ENCODE measurements at places on chromosomes 2 and 18.

- no peak for DNase-seq
These were observed 51.8 kb downstream of the PKDCC start for GRCh38 chr2:42099438-42100173.

DNA sequence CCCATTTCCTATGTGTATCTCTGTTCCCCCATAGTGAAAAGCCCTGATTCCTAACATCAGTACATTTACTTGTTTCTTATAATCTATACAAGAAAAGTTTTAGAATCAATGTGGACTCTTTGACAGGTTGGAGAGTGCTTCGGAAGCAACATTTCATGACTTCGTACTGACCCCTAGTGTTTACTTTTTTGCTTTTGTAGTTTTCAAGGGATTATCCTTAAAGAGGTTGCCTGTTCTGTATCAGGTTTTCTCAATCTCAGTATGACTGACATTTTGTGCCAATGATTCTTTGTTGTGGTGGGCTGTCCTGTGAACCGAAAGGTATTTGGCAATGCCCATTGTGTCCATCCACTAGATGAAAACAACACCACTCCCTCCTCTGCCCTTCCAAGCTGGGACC, 43.3 kb upstream of the SERPINB2 start:
- DNase-seq, result no peak

DNA sequence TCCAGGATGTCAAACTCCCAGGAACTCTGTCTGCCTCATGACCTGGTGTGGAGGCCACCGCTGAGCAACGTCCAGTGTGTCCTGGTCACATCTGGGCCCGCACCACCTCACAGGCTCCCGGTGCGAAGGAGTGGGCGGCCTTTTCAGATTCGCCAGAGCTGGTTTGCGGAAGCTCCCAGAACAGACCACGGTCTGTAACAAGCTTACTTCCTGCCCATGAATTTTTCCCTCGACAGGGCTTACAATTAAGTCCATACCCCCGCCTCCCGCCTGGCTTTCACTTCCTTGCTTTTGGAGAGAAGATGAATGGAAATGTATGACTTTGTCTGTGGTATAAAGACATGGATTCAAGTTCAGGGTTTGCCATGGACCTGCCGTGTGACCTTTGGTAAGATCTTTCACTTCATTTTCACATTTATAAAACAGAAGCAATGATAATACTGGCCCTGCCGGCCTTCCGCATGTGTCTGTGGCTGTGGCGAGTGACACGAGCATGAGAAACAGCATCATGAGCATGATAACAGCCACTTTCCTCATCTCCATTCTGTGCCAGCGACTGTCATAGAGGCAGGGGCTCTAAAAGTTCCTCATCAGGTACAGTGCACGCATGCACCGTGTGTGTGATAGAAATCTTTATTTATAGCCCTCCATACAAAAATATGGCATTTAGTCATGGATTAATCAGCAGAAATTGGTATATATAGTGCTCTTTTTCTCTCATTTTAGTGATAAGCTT, 31.0 kb upstream of the KCNF1 start:
- DNase-seq, result no peak

GRCh38 chr2:221202431-221202830, 369.7 kb downstream of the EPHA4 start:
- no peak for DNase-seq

GRCh38 chr2:235102896-235103295, 151.1 kb downstream of the SH3BP4 start:
- no peak for DNase-seq

- DNase-seq, result no peak
These were observed 286.8 kb upstream of the TRIB2 start for GRCh38 chr2:12429779-12430406.

GRCh38 chr2:136765256-136766072, at the start of gene THSD7B:
TSS of gene THSD7B (plus strand) at chr2:136765545. CDS start at chr2:136882179, 116,634 bp downstream.
- no peak for DNase-seq

DNA sequence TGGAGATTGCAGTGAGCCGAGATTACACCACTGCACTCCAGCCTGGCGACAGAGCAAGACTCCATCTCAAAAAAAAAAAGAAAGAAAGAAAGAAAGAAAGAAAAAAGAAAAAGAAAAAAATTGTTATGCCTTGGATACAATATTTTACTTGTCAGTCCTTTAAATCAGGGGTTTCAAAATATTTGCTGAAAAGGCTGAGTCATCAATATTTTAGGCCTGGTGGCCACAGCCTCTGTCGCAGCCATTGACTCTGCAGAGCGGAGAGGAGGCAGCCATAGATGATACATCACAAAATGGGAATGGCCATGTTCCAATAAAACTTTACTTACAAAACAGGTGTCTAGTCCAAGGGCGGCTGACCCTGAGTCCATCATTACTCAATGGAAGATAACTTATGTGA, 314.8 kb upstream of the SALL3 start:
- no peak for DNase-seq
